ENCODE measurements at places on chromosomes 12 and 14.
A peak's percentile ranks its signal among the peaks of the same experiment; 100 is the strongest.

DNA sequence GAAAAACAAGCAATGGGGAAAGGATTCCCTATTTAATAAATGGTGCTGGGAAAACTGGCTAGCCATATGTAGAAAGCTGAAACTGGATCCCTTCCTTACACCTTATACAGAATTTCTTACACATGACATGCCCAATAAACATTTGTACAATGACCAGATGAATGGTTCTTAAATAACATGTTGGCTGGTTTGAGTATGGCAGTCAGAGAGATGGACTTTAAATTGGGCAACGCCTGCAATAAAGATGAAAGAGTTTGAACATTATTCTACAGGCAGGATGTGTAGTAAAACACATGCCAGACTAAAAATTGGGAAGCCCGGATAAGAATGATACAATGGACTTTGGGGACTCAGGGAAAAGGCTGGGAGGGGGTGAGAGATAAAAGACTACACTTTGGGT, 360.6 kb upstream of the KITLG start:
- peaks cover 10% of the 10 kb centered on the region for H3K27me3 ChIP-seq
- H3K4me3 ChIP-seq: no peak overlapping the region
- no peak for DNase-seq
- no peaks in the 10 kb centered on the region for H3K36me3 ChIP-seq
- no peaks in the 10 kb centered on the region for H3K4me1 ChIP-seq

DNA sequence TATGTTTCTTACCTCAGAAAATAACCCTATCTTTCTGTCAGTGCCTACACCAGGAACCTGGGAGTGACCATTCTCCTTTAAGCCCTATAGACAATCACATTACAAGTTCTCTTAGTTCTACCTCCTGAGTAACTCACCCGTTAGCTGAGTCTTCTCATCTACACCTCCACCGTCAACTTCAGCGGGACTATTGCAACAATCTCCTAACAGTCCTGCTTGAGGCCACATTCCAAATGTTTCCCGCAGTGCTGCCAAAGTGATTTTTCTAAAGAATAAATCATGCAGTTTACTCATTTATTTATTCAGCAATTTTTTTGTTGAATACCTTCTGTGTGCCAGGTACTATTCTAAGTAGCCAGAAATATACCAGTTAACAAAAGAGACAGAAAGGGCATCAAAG, 285.0 kb upstream of the GRIP1 start:
- H3K36me3 ChIP-seq: no peaks in the 10 kb centered on the region
- H3K4me1 ChIP-seq: no peaks in the 10 kb centered on the region
- no peak overlapping the region for H3K27ac ChIP-seq

- no peak overlapping the region for H3K4me3 ChIP-seq
- peaks cover 2% of the 10 kb centered on the region for H3K4me1 ChIP-seq
- no peak overlapping the region for H3K27ac ChIP-seq
- no peaks in the 10 kb centered on the region for H3K27me3 ChIP-seq
Observed at GRCh38 chr12:9754099-9754927, 6.4 kb downstream of the CD69 start.

DNA sequence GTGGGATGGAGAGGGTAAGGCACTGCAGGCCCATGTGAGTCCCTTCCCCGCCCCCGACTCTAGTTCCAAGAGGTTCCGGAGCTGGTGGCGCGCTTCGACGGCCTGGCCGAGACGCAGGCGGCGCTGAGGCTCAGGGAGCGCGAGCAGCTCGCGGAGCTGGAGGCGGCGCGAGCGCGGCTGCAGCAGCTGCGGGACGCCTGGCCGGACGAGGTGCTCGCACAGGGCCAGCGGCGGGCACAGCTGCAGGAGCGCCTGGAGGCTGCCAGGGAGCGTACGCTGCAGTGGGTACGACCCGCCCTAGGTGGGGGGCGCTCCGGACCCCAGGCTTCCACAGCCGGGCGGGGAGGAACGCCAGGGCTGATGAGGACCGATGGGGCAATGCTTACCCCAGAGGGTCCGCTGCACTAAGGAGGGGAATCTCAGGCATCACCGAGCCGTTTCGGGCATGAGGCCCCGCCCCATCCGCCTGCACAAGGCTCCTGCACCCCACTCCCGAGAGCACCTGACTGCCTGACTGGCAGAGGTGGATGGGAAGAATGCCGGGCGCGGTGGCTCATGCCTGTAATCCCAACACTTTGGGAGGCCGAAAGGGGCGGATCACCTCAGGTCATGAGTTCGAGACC, 4.9 kb downstream of the CFAP73 start:
- peaks cover 62% of the 10 kb centered on the region for H3K27me3 ChIP-seq
- peaks cover 12% of the 10 kb centered on the region for H3K36me3 ChIP-seq
- peak; percentile 90 for DNase-seq
- H3K27ac ChIP-seq: no peak overlapping the region
- no peak overlapping the region for H3K4me3 ChIP-seq

- no peak for DNase-seq
- H3K36me3 ChIP-seq: peaks cover 17% of the 10 kb centered on the region
- H3K27ac ChIP-seq: no peak overlapping the region
- no peak overlapping the region for H3K4me3 ChIP-seq
- peaks cover 84% of the 10 kb centered on the region for H3K27me3 ChIP-seq
Observed at GRCh38 chr12:47997321-47997720, 7.0 kb downstream of the COL2A1 start.

DNA sequence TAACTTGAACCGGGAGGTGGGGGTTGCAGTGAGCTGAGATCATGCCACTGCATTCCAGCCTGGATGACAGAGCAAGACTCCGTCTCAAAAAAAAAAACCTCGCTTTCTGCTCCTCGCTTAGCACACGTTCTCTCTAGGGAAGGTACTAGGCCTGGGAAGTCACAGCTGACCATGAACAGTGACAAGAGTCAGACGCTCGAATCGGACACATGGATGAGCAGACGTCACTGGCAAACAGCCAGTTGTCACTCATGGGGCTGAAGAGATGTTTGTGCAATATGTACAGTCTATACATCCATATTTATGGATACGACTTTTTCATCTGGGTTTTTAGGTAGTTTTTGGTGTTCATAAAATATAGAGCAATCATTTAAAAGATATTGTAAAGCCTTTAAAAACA, 19.4 kb downstream of the TCHP start:
- H3K4me1 ChIP-seq: no peaks in the 10 kb centered on the region
- DNase-seq: no peak
- H3K27me3 ChIP-seq: no peaks in the 10 kb centered on the region
- no peak overlapping the region for H3K27ac ChIP-seq

GRCh38 chr12:132419631-132420246, 70.2 kb upstream of the FBRSL1 start:
- H3K4me3 ChIP-seq: no peak overlapping the region
- no peaks in the 10 kb centered on the region for H3K4me1 ChIP-seq
- no peak overlapping the region for H3K27ac ChIP-seq
- peaks cover 24% of the 10 kb centered on the region for H3K27me3 ChIP-seq
- H3K36me3 ChIP-seq: no peaks in the 10 kb centered on the region

GRCh38 chr12:32010631-32011336, 51.6 kb downstream of the RESF1 start:
- no peaks in the 10 kb centered on the region for H3K36me3 ChIP-seq
- no peaks in the 10 kb centered on the region for H3K27me3 ChIP-seq
- peak; percentile 2 for DNase-seq
- no peak overlapping the region for H3K27ac ChIP-seq
- H3K4me3 ChIP-seq: no peak overlapping the region
- H3K4me1 ChIP-seq: no peaks in the 10 kb centered on the region

GRCh38 chr12:95848575-95849388, 10.0 kb upstream of the SNRPF start:
- no peaks in the 10 kb centered on the region for H3K27me3 ChIP-seq
- peak; percentile 81 for DNase-seq
- H3K4me3 ChIP-seq: no peak overlapping the region
- H3K36me3 ChIP-seq: no peaks in the 10 kb centered on the region

DNA sequence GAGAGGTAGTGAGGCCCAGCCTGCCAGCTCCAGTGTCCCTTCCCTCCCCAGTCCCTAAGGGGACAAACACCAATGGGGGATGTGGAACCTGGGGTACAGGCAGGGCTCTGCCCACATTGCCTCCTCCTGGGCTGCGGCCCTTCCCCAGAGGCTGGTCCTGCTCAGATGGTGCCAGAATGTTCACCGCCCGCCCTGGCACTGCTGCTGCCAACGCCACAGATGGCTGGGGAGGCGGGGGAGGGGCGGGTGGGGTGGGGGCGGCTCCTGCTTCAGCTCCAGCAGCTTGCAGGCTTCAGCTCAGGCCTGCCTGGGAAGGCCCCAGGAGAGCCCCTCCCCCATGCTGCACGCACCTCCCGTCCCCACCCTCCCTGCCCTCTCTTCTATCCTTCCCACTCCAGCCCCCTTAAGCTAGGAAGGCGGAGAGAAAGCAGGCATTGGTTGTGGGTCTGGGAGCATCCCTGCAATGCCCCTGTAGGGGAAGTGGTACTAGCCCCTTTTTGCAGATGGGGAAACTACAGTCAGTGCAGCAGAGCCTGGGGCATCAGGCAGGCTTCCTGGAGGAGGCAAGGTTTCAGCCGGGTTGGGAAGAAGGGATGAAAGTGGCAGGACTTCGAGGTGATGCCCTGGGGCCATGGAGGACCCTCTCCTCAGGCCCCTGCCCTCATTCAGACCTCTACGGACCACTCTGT, 2.0 kb upstream of the BEGAIN start:
- peaks cover 59% of the 10 kb centered on the region for H3K27me3 ChIP-seq
- no peaks in the 10 kb centered on the region for H3K36me3 ChIP-seq
- H3K4me3 ChIP-seq: no peak overlapping the region
- H3K4me1 ChIP-seq: no peaks in the 10 kb centered on the region
- peak; percentile 49 for DNase-seq

DNA sequence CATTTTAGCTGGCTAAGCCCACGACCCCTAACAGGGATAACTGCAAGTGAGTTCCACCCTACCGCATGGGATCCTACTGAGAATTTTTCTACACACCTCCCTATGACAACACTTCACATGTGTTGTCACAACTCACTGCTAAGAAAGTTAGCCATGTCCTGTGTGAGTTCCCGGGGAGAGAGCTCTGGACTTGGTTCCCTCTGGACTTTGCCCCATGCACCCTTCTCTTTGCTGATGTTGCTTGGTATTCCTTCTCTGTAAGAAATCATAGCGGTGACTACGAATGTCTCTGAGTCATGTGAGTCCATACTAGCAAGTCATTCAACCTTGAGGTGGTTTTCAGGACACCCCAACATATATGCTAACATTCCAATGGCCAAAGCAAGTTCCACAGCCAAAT, 9.5 kb upstream of the CDKN3 start:
- no peak overlapping the region for H3K27ac ChIP-seq
- no peak overlapping the region for H3K4me3 ChIP-seq
- H3K4me1 ChIP-seq: no peaks in the 10 kb centered on the region
- no peaks in the 10 kb centered on the region for H3K27me3 ChIP-seq

- no peaks in the 10 kb centered on the region for H3K27me3 ChIP-seq
- no peak for DNase-seq
- no peaks in the 10 kb centered on the region for H3K36me3 ChIP-seq
- no peak overlapping the region for H3K4me3 ChIP-seq
- H3K27ac ChIP-seq: no peak overlapping the region
Observed at GRCh38 chr12:21851151-21851550, 76.6 kb upstream of the KCNJ8 start.

GRCh38 chr14:91585856-91586255, 75.7 kb upstream of the PPP4R3A start:
- no peak overlapping the region for H3K27ac ChIP-seq
- no peaks in the 10 kb centered on the region for H3K36me3 ChIP-seq
- H3K27me3 ChIP-seq: peaks cover 11% of the 10 kb centered on the region
- no peaks in the 10 kb centered on the region for H3K4me1 ChIP-seq
- DNase-seq: no peak

DNA sequence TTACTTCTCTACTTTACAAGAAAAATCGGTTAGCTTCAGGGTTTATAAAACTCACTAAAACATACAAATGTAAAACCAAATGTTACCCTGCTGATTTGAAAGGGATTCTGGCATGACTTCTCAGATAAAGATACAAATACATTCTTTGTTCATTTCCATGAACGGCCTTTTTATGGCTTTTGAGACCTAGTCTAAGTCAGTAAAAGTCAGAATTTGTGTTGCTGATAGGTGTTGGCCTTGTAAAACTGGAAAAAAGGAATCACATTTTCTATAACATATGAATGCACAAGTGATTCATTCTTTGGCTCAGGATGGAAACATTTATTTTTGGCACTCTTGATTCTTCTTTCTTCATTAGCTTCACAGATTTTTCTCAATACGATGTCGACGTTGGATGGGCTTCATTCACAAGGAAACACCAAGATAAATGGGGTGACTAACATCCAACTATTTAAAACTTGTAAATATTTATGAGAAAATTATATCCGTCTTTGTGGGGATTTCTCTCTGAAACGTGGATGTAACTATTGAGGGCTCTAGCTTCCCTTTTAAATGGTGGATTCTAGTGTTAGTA, 27.0 kb upstream of the CPM start:
- H3K27ac ChIP-seq: no peak overlapping the region
- no peak overlapping the region for H3K4me3 ChIP-seq

- H3K36me3 ChIP-seq: no peaks in the 10 kb centered on the region
- H3K4me3 ChIP-seq: no peak overlapping the region
- H3K27ac ChIP-seq: no peak overlapping the region
- H3K4me1 ChIP-seq: peaks cover under 1% of the 10 kb centered on the region
Observed at GRCh38 chr14:71246539-71246938, 339.3 kb downstream of the PCNX1 start.

GRCh38 chr14:58216544-58216943, 16.6 kb downstream of the ACTR10 start:
- no peaks in the 10 kb centered on the region for H3K27me3 ChIP-seq
- H3K4me3 ChIP-seq: no peak overlapping the region
- no peaks in the 10 kb centered on the region for H3K4me1 ChIP-seq
- peaks cover 67% of the 10 kb centered on the region for H3K36me3 ChIP-seq
- no peak overlapping the region for H3K27ac ChIP-seq
